Epithelial cell of prostate (primary cell): ENCODE measurements at places on chromosomes 7 and 10.

- no peak for DNase-seq
Measured at GRCh38 chr7:30322271-30323005, 38.0 kb downstream of the ZNRF2 start.

GRCh38 chr10:314381-314780 is 179.1 kb downstream of the ZMYND11 start:
- no peak for DNase-seq

GRCh38 chr10:8036506-8037198 is 17.8 kb upstream of the GATA3 start:
- DNase-seq, result no peak

- DNase-seq, result no peak
Measured at GRCh38 chr10:2051108-2051507, 313.8 kb upstream of the ADARB2 start.

DNA sequence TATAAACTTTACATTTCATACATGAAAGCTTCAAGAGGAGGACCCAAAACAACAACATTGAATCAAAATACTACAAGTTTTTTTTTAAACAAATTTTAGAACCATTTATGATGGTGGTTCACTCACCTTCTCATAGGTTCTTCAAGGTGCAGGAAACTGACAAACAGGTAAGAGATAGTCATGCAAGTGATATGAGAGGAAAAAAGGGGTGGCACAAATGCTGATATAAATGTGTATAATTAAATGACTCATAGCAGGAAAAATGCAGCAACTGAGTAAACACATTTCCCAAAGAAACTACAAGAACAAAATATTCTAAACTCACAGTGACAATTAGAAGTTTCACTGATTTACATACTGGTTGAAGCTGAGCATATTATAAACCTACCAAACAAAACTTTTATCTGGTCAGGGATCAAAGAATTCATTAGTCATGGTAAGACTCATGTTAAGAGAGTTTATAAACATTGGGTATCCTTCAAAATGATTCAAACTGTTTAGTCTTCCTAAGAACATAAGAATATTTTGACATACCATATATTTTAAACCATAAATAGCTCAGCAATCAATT is 14.1 kb downstream of the ZWINT start:
- peak; percentile 29 for DNase-seq

GRCh38 chr7:73708961-73709549 is 10.4 kb downstream of the STX1A start:
- DNase-seq, result no peak

- no peak for DNase-seq
Measured at GRCh38 chr10:57627642-57628178, 640.0 kb downstream of the IPMK start.

- DNase-seq, result no peak
Measured at GRCh38 chr10:97333351-97333600, 1.3 kb downstream of the FRAT2 start.

DNA sequence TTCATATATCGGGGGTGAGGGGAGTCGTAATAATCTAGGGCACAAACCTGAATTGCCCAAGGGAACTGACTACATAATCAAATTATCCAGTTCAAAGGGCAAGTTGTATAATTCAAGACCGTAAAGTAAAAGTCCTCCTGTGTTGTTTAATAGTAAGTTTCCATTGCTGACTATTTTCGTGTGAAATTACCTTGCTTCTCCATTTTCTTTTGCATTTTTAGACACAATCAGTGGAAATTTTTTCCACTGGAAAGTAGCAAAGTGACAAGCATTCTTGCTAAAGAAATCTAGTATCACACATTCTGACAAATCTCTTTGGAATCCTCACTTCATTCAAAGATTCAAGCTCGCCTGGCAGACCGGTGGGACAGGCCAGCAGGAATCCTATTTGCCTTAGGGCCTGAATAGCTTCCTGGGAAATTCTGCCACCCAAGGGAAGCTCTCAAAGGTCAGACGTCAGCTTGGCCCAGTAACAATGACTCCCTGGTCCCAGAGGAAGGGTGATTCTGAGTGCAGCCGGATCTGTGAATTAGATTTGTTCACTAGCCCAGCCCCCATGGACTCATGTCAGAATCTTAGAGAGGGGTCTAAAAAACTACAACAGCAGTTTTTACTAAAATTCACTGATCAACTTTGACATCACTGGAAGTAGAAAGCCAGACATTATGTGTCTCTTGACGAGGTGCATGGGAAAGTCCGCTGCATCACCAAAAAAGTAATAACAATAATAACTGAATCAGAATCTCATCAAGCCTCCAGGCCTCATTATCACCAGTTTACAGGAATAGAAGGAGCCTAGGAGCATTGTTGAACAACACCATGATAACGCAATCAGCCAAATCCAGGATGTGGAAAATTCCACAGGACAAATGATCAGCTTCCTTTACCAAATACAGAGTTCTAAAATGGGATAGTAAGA is 161.0 kb downstream of the SKIDA1 start:
- no peak for DNase-seq

GRCh38 chr10:110434489-110435096 is 63.1 kb upstream of the DUSP5 start:
- no peak for DNase-seq

DNA sequence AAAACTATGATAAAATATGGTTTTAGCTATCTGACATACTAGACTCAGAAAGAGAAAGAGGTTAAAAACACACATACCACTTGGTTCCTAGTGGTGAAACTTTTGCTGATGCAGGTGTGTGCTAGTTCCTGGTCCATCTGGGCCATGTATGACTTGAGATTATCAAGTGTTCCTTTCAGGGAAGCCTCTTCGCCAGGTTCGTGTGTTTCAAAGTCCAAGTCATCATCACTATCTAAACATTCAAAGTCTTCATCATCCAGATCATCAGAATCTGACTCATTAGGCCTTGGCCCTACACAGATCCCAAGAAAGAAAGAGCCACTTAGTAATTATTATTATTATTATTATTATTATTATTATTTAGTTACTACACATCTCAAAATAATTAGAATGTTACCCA is 26.4 kb downstream of the NUDT13 start:
- no peak for DNase-seq

DNA sequence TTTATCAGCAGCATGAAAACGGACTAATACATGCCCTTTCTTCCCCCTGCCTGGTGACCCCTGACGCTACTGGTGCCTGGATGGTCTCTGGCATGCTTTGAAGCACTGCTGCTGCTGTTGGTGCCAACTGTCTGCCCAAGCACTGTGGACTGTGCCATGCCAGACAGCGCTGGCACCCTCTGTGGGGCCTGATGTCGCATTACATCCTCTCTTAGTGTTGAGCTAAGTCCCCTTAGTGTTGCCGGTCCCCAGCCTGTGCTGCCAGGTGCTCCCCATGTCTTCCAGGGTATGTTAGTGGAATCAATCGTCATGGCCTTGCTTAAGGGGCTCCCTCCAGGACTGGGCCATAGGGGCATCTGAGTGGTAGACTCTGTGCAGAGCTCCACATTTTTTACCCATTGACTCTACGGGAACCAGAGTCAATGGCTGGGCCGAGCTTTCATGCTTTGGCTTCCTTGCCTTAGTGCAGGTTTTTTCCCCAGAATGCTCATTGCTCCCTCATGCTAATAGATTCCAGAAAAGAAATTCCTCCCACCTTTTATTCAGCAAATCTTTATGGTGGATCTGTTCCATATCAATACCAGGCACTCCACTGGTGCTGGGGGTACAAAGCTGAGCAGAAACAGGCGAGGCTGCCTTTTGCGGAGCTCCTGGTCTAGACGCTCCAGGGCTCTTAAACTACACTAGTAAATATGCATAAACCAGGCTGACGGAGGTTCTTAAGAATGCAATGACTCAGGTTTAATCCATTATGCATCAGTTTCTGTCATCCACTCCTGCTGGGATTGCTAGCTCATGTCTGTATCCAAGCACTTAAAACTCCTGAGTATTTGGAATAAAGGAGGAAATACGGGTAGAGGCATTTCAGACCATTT is 21.8 kb upstream of the MRC1 start:
- peak; percentile 87 for DNase-seq
